ENCODE measurements at places on chromosomes 5 and 9. TPM values are rescaled to one million over a fixed set of nuclear protein-coding genes. Genes with fewer than 3 reads are reported as not detected.

Gene CDX1
- total RNA-seq = not detected

Gene CARTPT
- not detected for total RNA-seq

Gene RNF224
- 0.29 TPM for total RNA-seq

DNA sequence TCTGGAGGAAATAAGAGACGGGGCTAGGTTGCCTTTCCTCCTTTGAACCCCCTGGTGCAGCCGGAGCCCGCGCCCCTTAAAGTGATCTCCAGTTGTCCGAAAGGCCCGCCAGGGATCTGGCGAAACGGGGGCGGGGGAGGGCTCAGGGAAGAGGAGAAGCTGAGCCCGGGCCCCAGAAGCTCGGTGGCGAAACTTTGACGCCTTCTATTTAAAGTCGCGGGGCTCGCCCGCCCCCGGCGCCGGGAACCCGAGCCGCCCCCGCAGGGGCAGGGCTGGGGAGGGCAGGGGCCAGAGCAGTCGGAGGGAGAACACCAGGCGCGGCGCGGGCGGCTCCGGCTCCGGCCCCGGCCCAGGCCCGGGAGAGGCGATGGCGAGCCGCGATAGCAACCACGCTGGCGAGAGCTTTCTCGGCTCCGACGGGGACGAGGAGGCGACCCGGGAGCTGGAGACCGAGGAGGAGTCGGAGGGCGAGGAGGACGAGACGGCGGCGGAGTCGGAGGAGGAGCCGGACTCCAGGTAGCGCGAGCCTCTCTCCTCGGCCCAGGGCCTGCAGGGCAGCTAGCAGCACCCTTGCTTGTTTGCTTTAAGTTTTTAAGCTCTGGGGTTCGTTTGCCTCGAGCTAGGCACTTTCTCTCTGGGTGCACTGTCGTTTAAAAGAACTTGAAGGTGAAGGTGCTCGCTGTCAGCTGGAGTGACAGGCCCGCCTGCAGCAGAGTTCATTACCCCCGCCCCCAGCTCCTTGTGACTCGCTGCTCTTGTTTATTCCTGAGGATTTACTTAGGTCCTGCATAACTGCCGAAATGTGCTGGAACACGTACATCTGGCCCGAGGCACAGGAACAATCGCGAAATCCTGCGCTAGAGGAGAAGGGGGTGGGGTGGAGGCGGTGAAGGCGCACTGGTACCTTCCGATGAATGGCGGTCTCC lies at the start of gene CMYA5:
Gene CMYA5 (plus strand): TSS at position 296 of the 926 bp plus-strand sequence. CDS start 72 bp downstream, at position 368.
- H3K27me3 ChIP-seq = no peaks in the 10 kb centered on the region
- H3K4me1 ChIP-seq = peaks cover 7% of the 10 kb centered on the region
- H3K4me3 ChIP-seq = no peak within 1 kb of the TSS
- peaks cover 19% of the 10 kb centered on the region for H3K36me3 ChIP-seq
- no peak for DNase-seq

GRCh38 chr9:137237759-137238726 lies 3.0 kb upstream of the TUBB4B start:
- H3K36me3 ChIP-seq = peaks cover 14% of the 10 kb centered on the region
- no peak for DNase-seq
- no peak overlapping the region for H3K4me3 ChIP-seq
- H3K27me3 ChIP-seq = peaks cover 5% of the 10 kb centered on the region

DNA sequence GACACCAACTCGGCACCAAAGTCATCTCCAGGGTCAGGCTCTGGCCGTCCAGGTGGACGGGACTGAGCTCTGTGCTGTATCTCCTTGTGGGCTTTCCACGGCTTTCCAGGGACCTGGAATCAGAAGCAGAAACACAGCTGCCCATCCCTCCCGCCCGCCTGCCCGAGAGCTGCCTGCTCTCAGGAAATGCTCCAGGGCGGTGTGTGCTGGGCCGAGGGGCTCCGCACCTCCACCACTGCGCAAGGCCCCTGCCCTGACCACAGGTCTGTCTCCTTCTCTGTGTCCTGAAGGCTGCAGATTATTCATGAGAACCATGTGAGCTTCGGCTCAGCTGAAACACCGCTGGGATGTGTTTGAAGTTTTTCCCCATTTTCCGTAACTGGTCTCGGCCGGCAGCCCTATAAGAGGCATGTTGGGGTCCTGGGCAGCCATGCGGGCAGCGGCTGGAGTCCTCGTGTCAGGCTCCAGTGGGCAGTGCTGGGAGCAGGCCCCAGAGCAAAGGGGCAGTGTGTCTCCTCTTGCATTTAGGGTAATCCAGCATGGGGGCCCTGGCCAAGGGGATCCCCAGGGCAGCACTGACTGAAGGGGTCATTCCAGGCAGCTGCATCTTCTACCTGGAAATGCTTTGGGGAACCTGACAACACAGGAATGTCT lies 22.8 kb downstream of the NKD2 start:
- H3K36me3 ChIP-seq = no peaks in the 10 kb centered on the region
- no peaks in the 10 kb centered on the region for H3K4me1 ChIP-seq
- no peak overlapping the region for H3K27ac ChIP-seq
- H3K27me3 ChIP-seq = no peaks in the 10 kb centered on the region

DNA sequence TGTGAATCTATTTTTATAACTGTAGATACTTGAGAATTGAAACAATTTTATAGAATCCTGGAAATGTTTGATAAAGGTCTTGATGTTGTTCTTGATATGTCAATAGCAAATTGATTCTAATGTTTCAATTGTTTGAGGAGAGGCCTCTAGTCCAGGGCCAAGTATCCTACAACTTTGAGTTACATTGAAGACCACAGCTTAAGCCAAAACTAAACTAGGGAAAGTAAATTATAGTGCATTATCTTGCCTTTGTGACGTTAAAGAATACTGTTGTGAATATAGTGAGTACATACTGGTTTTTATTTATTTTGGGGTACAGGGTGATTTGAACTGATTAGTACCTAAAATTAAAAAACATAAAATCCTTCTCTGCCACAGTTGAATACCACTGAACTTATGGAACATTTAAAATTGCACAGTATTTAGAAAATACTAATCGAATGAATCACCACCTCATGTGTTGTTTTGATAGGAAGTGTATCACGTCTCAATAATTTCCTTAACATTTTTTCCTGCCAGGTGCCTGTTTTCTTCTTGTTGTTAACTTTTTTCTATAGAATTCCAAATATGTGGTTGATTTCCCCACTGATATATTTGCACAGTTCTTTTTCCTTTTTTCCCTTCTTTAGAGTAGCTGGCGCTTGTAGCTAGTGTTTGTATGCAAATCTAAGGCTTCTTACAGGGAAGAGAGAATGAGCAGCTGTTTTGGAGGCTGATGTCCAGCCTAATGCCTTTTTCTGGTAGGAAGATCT lies 12.5 kb downstream of the ARHGEF28 start:
- no peak overlapping the region for H3K4me3 ChIP-seq
- H3K36me3 ChIP-seq = no peaks in the 10 kb centered on the region
- DNase-seq = no peak
- H3K27ac ChIP-seq = no peak overlapping the region
- peaks cover 22% of the 10 kb centered on the region for H3K27me3 ChIP-seq

DNA sequence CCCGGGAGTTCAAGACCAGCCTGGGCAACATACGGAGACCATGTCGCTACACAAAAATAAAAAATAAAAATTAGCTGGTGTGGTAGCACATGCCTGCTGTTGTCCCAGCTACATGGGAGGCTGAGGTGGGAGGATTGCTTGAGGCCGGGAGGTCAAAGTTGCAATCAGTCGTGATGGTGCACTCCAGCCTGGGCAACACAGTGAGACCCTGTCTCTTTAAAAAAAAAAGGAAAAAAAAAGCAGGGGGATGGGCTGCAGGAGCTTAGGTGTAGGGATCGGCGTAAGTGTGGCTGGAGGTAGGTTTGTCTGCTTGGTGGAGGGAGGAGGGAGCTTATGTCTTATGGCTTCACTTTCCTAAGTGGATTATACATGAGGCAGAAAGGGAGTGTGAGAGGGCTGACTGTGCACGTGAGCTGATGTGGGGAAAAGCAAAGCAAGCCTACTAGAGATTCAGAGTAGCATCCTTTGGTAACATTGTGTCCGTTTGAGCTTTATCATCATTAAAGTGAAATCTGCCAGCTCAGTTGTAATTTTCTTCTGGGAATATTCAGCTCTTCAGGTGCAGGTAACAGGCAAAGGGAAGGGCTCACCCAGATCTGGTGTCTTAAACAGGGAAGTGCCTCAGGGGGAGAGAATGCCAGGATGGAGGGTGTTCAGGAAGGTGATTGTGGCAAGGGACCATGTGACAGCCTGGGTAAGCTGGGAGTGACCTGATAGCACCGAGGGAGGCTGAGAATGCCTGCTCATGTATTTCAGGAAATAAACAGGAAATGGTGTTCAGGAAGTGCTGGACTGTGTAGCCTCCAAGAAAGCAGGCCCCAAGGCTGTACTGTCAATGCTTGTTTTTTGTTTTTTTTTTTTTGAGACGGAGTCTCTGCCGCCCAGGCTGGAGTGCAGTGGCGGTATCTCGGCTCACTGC lies 17.6 kb upstream of the SETX start:
- no peak for DNase-seq
- H3K36me3 ChIP-seq = peaks cover 17% of the 10 kb centered on the region
- peaks cover 18% of the 10 kb centered on the region for H3K4me1 ChIP-seq
- no peaks in the 10 kb centered on the region for H3K27me3 ChIP-seq
- H3K27ac ChIP-seq = peak overlapping the region; percentile 72
- H3K4me3 ChIP-seq = peak overlapping the region; percentile 61

GRCh38 chr5:73373814-73374510 lies 74.6 kb downstream of the FOXD1 start:
- H3K27me3 ChIP-seq = peaks cover 31% of the 10 kb centered on the region
- no peak overlapping the region for H3K27ac ChIP-seq
- no peak overlapping the region for H3K4me3 ChIP-seq
- H3K36me3 ChIP-seq = no peaks in the 10 kb centered on the region
- no peaks in the 10 kb centered on the region for H3K4me1 ChIP-seq

DNA sequence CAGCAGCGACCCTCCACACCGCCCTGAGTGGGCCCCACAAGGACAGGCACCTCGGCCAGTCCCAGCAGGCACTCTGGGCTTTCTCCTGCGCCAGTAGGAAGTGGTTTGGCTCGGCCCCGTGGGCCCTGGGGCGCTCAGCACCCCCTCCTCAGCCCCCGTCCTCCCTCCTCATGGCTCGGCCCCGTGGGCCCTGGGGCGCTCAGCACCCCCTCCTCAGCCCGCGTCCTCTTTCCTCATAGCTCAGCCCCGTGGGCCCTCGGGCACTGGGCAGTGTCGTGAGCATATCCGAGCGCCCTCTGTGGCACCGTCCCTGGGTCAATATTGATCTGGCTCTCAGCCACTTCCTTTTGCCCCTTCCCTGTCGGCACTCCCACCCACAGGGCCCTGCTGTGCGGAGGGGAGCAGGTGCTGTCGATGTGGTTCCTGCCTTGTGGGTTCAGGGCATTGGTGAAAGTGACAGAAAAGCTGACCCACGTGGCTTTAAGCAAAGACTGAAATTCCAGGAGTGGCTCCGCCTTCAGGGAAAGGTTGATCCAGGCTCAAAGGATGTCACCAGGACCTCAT lies 5.5 kb upstream of the SCGB3A1 start:
- no peaks in the 10 kb centered on the region for H3K4me1 ChIP-seq
- no peak overlapping the region for H3K27ac ChIP-seq
- peaks cover 2% of the 10 kb centered on the region for H3K36me3 ChIP-seq

- peaks cover 2% of the 10 kb centered on the region for H3K27me3 ChIP-seq
- peaks cover 28% of the 10 kb centered on the region for H3K4me1 ChIP-seq
- no peak overlapping the region for H3K4me3 ChIP-seq
Observed at GRCh38 chr9:127549218-127549617, 62.9 kb upstream of the STXBP1 start.

- peaks cover 9% of the 10 kb centered on the region for H3K36me3 ChIP-seq
- no peak for DNase-seq
- no peak overlapping the region for H3K4me3 ChIP-seq
- peaks cover 23% of the 10 kb centered on the region for H3K4me1 ChIP-seq
- no peak overlapping the region for H3K27ac ChIP-seq
Observed at GRCh38 chr5:52998552-52999313, 9.6 kb downstream of the ITGA2 start.

DNA sequence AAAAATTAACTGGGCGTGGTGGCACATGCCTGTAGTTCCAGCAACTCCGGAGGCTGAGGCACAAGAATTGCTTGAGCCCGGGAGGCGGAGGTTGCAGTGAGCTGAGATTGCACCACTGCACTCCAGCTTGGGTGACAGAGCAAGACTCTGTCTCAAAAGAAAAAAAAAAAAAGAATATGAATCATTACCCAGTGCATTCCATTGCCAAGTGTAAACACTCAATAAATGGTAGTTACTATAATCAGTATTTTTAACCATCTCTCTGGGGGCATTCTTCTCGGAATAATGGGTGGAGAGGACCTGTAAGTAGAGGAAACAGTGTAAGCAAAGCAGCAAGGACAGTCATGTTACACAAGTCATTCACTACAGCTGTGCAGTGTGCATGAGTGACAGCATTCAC lies 13.8 kb upstream of the RANBP17 start:
- no peak overlapping the region for H3K27ac ChIP-seq
- H3K4me3 ChIP-seq = no peak overlapping the region
- DNase-seq = no peak
- peaks cover 4% of the 10 kb centered on the region for H3K27me3 ChIP-seq
- H3K4me1 ChIP-seq = no peaks in the 10 kb centered on the region

DNA sequence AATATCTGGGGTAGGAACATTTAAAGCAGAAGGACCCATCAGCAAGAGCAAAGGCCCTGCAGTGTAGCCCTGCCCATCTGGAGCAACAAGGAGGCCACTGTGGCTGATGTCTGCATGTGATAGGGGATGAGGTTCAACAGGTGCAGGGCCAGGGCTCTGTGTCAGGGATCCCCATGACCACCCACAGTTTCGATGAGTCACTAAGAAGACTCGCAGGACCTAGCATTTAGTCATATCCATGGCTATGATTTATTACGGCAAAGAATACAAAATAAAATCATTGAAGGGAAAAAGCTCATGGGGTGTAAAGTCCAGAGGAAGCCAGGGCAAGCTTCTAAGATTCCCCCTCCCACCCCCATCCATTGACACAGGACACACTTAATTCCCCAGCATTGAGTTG lies 188.6 kb downstream of the ADGRV1 start:
- no peaks in the 10 kb centered on the region for H3K36me3 ChIP-seq
- H3K4me3 ChIP-seq = no peak overlapping the region
- no peaks in the 10 kb centered on the region for H3K4me1 ChIP-seq

All from activated T-helper 1 cell treated with anti-CD3 and anti-CD28 coated beads, Interleukin-12 subunit alpha, Interleukin-12 subunit beta, Interleukin-2, Interleukin-4 antibody, amounts not matched to agents 30 ng/mL and 10 ng/mL and 1 ng/mL, durations not matched to agents 14 hours and 24 hours and 36 hours (primary cell).